ENCODE measurements at places on chromosomes 1 and 21.

DNA sequence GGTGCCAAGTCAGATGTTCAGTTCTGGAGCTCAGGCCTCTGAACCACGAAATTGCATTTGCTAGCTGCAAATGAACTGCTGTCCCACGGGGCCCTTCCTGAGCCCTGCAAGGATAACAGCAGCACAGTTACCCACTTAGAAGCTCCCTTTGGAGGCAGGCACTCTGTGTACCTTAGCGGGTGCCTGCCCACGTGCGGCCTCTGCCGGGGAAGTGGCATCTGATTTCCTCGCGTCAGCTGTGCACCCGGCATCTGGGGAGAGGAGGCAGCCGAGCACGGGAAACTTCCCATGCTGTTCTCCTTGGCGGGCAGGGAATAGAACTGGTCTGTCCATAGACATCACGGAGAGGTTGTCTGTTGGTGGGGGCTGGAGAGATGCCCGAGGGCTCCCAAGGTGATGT lies 148.0 kb upstream of the C1orf174 start:
- no peak for DNase-seq

DNA sequence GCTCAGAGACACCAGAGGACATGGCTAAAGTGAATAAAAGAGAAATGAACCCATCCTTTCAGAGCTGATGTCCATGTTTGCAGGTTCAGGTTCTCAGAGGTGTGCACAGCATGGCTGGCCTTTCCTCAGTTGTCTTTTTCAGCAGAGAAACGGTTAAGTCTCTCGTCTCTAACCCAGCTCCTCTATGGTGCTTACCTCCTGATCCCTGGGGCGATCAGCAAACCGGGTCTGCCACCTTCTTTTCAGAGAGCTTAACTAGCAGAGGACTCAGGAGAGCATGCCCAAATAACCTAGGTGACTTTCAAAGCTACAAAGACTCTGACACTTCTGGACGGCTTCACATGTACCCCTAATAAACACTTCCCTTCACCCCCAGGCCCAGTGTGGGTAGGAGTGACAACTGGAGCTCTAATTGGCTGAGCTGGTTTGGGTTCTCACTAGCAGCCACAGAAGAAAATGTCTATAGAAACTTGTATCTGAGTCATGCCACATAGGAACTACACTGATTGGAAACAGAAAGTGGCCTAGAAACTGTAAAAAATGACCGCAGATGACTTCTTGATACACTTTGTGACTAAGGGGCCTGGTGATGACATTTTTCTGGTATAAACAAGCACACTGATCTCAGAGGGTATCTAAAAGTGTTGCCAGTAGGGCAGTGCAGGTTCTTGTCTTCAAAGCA lies at the start of gene AIM2:
Gene AIM2, minus strand, starts transcription at position 329 of the 682 bp plus-strand sequence. CDS start 3,267 bp downstream, outside the sequence.
- DNase-seq, result peak; percentile 99

DNA sequence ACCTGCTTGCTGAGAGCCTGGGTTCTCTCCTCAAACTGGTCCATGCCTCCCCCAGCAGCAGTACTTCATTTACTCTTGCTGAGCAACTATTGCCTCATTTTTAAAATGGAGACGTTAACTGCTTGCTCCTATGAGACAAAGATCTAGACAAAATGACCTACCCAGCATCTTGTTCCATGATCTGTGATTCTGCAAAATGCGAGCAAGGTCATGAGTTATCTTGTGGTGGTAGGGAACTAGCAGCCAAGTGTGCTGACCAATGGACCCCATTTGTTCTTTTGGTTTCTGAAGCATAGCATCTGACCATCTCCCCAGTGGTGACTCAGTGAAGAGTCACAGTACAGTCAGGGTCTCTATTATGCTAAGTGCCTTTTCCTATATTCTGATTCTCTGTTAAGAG lies 40.4 kb downstream of the TBX15 start:
- DNase-seq, result no peak

GRCh38 chr1:31954607-31955283 lies 16.6 kb upstream of the PTP4A2 start:
- DNase-seq, result peak; percentile 42

- DNase-seq, result no peak
Measured at GRCh38 chr21:18630446-18630845, 226.9 kb upstream of the TMPRSS15 start.

GRCh38 chr1:8061673-8062386 lies 35.7 kb upstream of the ERRFI1 start:
- DNase-seq, result peak; percentile 10

DNA sequence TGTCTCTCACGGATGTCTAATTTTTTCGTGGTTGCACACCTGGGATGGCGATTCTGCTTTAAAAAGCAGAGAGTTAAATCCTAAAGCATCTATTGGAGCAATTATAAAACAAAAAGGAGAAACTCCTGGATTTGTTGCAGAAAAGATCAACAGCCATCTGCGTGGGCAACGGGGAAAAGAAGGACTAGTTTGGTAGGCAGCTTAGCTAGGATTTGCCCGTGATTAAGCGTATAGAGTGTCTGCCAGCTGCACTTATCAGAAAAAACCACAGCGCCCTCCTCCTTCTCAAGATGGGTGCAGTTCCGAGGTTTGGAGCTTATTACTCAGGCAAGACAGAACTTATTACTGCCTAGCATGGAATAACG lies 526 bp upstream of the SLC25A24 start:
- DNase-seq, result peak; percentile 37

DNA sequence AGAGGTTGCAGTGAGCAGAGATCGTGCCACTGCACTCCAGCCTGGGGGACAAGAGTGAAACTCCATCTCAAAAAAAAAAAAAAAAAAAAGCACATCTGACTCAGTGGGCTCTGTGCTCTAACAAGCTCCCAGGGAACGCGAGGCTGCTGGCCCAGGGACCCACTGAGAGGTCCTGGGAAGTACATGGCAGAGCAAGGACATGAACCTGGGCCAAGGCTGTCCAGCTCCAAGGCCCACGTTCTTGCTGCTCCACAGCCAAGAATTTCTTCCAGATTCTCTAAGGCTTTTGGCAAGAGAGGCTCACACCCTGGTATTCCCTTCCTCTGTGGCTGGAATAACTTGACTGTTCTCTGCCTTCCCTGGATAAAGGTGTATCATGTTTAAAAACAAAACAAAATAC lies 15.4 kb upstream of the AGTRAP start:
- no peak for DNase-seq

DNA sequence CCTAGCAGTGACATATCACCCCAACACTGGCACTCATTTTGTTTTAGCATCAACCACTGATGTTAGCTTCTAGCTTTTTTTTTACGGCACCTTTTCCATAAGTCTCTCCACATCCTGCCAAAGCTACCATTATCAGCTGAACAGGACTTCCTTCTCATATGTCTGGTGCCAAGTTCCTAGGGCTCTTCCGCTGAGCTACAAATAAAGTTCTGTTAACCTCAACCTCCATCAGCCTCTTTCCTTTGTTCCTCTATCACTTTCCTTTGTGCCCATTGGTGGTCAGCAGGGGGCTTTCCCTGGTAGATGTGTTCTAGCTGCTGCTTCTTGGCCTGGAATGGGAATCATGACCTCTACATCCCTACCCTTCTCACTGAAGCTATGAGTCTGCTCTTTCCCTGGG lies 163.8 kb downstream of the FAF1 start:
- DNase-seq, result no peak

DNA sequence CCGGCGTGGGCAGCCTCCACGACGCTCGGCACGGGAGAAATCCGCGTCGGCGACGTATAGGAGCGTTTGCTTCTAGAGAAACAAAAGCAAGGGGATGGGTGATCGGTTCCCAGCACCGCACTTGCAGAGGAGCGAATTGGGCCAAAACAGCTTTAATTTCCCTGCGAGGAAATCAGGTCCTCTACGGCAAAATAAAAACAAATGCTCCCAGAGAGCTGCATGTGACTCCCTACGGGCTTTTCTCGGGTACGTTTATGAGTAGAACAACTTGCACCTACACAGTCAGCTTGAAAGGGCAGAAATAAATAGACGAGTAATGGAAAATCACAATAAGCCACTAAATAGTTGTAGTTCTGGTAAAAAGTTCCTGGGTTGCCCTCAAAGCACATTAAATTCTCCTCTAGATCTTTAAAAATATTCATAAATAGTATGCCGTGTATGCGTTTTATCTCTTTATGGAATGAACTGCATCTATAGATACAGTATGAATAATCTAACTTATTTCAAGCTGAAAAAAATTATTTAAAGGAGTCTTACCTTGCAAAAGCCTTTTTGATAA lies 1.2 kb downstream of the NHLH2 start:
- no peak for DNase-seq

GRCh38 chr1:237705462-237705861 lies 185.3 kb downstream of the ZP4 start:
- peak; percentile 37 for DNase-seq

DNA sequence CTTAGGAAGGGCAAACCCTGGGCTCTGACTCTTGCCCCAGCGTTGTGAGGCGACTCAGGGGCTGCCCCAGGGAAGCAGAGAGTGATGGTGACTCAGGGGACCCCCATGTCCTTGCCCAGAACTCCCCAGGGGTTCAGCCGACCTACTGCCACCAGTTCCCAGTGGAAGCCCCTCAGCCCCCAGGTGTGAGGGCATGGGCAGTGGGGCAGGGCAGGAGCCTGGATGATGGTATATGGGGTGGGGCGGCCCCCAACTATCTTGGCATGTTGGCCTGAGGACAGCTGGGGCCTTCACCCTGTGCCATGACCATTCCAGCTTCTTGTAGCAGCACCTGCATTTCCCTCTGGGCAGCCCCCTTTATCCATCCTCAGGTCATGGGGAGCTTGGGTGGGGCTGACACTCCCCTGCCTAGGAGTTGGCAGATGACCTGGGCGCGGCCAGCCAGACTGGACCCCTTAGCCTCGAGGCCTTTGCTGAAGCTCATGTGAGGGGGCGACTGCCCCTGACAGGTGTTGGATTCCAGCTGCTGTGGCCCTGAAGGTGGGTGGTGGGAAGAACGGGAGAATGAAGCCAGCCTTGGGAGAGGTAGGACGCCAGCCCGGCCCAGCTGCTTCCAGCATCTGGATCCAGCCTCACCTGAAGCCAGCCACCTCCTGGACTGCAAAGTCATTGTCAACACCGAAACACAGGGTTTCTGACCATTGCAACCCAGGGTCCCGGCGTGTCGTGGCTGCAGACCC lies 1.8 kb upstream of the FNDC10 start:
- DNase-seq, result no peak

DNA sequence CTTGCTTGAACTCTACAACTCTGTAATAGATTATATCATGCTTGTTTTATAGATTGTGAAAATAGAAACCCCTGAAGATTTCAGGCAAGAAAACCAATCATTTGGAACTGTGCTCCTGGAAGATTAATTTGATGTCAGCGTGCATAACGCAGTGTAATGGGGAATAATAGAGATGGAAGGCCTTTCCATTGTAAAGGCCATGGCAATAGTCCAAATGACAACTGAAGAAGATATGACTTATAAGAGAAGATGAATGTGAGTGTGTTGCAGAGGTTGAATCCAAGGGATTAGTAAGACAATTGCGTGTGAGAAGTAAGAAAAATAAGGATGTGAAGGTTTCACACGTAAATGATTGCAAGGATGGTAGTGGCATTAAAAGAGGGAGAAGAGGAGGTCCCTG lies 285.0 kb downstream of the DUSP10 start:
- no peak for DNase-seq

GRCh38 chr1:201266774-201267173 lies 16.5 kb upstream of the PKP1 start:
- peak; percentile 53 for DNase-seq

All from OCI-M1 (cell line).